Omental fat pad (tissue), 4 donors: ENCODE measurements at places on chromosomes 7 and 10. TPM values are rescaled to one million over a fixed set of nuclear protein-coding genes. Genes with fewer than 3 reads are reported as not detected.

DNA sequence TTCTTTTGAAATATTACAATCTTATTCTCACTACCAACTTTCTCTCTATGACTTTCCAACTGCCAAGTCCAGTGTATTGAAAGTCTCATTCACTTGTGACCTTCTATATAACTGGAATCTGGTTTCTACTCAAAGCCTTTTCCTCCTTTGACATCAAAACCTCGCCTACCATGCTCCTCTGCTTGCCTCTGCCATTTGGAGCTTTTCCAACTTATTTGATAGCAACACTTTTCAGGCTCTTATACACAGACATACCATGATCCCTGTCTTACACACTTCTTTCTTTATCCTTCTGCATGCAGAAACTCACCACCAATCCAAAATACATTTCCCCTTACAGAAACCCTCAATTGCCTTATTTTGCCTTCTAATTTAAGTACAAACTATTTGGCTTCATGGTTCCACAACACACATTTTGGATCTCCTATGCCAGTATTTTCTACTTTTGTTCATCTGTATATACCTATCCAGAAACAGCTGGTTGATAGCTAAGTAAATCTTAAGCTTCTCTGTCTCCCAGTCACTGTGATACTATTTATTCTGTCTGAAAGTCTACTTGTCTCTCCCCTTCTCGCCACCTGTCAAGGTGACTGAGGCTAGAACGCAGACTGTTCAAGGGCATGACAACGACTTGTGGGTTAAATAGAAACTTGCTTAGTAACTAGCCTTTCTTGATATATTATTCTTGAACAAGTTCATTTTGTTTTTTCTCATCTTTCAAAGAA lies 22.4 kb downstream of the GNG11 start:
- no peak for DNase-seq

DNA sequence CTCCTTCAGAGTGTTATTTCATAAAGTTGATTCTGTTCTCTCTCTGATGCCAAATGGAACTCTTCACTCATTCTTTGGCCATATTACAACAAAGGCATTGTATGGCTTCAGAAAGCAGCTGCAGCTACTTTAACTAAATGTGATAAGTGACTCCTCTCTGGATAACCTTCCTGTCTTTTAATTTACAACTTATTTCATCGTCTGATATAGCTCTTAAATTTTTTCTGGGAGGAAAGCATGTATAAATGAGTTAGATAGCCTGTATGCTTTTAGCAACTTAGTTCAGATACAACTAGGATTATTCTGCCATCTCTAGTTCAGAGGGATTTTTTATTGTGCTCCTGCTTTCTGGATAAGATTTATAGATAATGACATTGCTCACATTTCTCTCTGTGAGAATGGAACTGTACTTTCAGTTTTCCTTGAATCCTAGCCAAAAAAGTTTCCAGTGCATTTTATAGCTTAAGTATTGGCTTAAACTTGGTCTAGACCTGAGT lies 57.5 kb downstream of the KLHDC10 start:
- DNase-seq = no peak

GRCh38 chr7:54543051-54543488 lies 895 bp downstream of the VSTM2A start:
- DNase-seq = no peak

GRCh38 chr7:129136887-129137642 lies 7.4 kb upstream of the TSPAN33 start:
- DNase-seq = no peak

Gene NPFFR1
- not detected for total RNA-seq

DNA sequence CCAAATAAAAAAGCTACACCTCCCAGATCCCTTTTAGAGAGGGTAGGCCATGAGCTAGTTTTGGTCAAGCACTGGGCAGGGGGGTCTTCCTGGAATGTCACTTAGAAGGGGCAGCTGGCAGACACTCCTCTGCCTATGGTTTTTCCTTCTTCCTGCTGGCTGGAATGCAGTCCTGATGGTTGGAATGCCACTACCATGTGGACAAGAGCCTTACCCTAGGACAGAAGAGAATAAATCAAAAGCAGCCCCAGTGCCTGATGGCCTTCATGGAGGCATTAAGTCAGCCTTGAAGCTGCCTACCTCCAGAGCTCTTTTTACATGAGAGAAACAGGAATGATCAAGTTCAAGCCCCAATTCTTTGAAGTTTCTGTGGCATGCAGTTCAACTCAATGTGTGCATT lies 43.5 kb upstream of the SORBS1 start:
- no peak for DNase-seq

Gene C7orf57
- total RNA-seq = 0.24 TPM

DNA sequence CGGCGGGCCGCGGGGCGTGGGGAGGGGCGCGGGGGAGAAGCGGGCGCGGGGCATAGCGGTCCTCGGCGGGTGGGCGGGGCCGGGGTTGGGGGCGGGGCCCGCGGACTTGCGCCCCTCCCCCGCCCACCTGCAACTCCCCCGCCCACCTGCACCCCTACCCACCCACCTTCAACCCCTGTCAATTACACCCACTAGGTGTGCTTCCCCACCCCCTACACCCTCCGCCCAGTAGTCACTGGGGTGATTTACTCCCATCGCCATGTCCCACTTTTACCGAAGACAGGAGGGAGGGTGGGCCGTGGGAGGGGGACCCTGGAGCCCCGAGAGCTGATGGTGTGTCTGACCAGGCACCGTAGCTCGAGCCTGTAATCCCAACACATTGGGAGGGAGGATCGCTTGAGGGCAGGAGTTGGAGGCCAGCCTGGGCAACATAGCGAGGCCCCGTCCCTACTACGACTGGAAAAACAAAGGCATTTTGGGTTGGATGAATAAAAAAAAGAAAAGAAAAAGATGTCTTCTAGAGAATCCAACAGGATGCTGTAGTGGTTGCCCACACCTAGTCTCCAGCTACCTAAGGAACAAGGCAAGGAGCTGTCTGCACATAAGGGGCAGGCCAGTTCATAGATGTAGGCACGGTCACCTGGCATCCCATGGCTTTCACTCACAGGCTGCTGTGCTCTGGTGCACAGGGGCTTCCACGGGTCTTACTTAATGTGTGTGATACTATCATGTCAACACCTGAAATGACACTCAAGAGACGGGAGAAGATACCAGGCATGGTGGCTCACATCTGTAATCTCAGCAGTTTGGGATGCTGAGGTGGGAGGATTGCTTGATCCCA lies 761 bp downstream of the KCTD7 start:
- no peak for DNase-seq

- DNase-seq = no peak
Observed at GRCh38 chr10:69568472-69569395, 4.5 kb downstream of the NEUROG3 start.

- DNase-seq = peak; percentile 49
Observed at GRCh38 chr10:113073549-113074189, 123.6 kb downstream of the TCF7L2 start.

DNA sequence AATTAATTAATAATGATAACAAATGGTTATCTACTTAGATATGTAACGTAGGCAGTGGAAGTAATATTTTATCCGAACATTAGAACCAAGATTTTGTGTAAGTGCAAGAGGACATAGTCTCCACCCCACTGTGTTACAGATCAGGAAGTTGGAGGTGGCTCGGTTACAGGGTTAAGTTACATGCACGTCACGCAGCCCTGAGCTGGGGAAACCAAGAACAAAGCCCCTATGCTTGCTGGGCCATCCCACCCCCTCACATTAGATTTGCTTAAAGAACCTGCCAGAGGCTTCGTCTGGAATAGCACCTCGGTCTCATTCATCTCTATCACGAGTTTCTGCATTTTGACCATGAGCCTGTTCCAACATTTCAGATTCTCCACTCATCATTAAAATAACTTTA lies 214.1 kb downstream of the ADARB2 start:
- DNase-seq = no peak
